ENCODE measurements at places on chromosomes 2 and 18. TPM values are rescaled to one million over a fixed set of nuclear protein-coding genes. Genes with fewer than 3 reads are reported as not detected.

- no peak for DNase-seq
Observed at GRCh38 chr2:202700075-202700901, 65.5 kb downstream of the FAM117B start.

GRCh38 chr2:192357217-192357616, 162.5 kb upstream of the TMEFF2 start:
- DNase-seq: no peak

- DNase-seq: no peak
Observed at GRCh38 chr18:26618135-26618534, 69.8 kb upstream of the KCTD1 start.

DNA sequence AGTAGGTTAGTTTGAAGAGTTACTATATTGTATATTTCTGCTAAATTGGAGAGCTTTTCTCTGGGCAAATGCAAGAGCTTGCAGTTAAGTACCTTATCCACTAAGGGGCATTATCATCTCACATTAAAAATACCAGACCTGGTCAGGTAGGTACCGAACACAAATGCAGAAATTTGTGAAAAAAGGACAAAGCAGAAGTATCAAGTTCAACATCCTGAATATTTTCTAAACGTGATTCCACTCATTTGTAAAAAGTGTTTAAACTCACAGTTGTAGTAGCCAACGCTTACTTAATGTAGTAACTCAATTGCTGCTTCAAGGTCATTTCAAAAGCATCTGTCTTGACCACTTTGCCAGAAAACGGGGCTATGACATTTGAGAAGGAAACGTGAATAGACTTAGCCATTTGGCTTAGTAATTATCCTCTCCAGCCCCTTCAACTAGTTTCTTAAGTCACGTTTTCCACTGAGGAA, 52.1 kb downstream of the CYRIA start:
- peak; percentile 17 for DNase-seq

COBLL1 gene
- 108 TPM for polyA plus RNA-seq

DNA sequence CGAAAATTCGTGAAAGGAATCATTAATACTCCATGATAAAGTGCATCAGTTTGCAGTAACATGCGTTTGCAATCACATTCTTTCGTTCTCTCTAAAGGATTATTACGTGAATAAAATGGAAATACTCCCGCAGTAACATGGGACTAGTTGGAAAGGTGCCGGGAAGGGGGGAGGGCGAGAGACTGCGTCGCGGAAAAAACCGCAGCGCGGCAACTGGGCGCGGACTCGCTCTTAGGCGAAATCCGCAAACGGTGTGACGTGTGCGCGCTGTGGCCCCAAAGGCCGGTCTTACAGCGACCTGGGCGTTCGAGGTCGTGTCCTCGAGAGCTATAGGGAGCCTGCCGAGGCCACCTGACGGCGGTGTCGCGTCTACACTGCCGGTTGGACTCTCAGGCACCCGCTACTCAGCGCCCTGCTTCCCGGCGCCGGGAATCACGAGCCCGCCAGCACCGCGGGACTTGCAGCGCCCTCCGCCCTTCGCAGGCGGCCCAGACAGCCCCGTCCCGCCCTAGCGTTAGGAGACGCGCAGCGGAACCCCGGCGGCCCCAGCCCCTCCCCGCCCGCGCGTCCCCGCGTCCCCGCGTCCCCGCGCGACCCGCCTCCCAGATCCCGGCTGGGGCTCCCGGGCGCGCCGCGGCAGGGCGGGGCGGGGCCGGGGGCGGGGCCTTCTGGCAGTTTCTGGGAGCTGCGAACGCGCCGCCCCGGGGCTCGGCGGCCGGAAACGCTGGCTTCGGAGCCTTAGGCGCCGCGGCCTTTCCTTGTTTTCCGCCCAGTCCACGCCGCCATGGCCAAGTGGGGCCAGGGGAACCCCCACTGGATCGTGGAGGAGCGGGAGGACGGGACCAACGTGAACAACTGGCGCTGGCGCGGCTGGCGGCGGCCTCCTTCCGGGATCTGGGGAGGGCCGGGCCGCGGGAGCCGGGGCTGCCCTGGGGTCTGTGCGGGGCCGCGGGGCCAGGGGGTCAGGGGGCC, 15.1 kb downstream of the C2orf74 start:
- peak; percentile 97 for DNase-seq

DNA sequence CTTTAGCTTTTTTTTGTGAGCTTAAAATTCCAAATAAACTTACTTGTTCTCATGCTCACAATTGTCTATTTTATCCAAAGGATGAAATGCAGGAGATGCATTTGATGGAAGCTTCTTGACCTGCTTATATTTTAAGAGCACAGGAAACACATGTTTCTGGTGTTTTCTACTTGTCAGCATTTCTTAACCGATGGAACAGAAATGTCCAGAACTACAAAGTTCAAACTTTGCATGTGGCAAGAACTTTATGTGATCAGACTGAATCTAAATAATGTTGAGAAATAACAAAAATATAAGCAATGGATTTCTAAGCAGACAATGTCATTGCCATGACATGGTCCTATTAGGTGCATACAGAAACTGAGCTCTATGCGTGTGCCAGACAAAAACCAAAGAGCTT, 9.9 kb upstream of the CTLA4 start:
- DNase-seq: no peak

- DNase-seq: no peak
Observed at GRCh38 chr2:214995926-214996670, 142.3 kb downstream of the ABCA12 start.

TEKT4 gene
- not detected for polyA plus RNA-seq

ITPRIPL1 gene
- 1.9 TPM for polyA plus RNA-seq

DNA sequence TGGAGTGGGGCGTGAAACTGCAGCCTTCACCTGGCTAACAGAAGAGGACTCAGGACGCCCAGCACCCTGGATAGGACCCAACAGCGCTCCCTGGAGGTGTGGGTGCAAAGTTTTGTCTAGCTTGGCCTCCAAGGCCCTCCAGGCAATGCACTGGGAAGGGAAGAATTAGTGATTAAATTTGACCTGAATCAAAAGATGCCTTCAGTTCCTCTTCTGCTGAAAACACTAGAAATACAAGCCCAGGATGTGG, 779 bp upstream of the TRIB2 start:
- DNase-seq: peak; percentile 88

REEP1 gene
- 21.5 TPM for polyA plus RNA-seq

GRCh38 chr2:236160366-236161081, 7.7 kb downstream of the GBX2 start:
- no peak for DNase-seq

DNA sequence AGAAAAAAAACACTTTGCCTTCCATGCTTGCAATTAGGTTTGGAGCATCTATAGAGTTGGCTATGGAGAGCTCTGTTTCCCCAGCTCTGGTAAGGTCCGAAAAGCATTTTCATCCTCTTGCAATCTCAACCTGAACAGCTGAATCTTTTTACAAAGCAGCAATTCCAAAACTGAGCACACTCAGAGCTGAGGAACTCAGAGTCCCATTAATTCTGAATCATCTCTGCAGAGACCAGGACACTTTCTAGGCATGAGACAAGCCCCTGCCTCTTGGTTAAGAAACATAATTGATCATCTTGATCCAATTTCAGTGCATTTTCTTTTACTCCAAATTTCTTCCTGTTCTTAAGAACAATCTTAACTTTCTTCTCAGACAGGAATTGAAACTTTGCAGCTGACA, 4.2 kb downstream of the CNGA3 start:
- DNase-seq: no peak

GRCh38 chr18:6088432-6088831, 193.1 kb upstream of the TMEM200C start:
- DNase-seq: no peak

FLACC1 gene
- 0.34 TPM for polyA plus RNA-seq

DNA sequence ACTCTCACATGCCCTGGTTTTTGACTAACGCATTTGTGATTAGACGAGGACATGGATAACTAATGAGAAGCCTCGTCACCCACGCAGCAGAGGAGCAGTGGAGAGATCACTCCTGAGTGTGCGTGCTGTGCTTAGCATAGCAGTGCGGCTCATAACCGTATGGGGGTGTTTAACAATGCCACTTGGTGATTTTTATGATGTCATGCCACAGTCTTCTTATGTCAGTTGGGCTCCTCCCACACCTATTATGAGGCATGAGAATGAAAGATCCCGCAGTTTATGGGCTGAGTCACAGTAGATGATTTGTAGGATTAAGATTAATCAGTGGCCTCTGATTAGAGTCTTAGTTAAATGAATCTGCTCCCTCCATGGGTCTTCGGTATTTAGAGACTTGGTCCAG, 2.5 kb upstream of the SMIM21 start:
- no peak for DNase-seq

- DNase-seq: no peak
Observed at GRCh38 chr2:240651185-240651584, 25.9 kb downstream of the GPR35 start.

- peak; percentile 8 for DNase-seq
Observed at GRCh38 chr2:148876202-148876594, 1.2 kb downstream of the KIF5C start.

All from hepatocyte (in vitro differentiated cells).